Spleen (tissue), 13 donors: ENCODE measurements at places on chromosomes 1 and 21. TPM values are rescaled to one million over a fixed set of nuclear protein-coding genes. Genes with fewer than 3 reads are reported as not detected.

DNA sequence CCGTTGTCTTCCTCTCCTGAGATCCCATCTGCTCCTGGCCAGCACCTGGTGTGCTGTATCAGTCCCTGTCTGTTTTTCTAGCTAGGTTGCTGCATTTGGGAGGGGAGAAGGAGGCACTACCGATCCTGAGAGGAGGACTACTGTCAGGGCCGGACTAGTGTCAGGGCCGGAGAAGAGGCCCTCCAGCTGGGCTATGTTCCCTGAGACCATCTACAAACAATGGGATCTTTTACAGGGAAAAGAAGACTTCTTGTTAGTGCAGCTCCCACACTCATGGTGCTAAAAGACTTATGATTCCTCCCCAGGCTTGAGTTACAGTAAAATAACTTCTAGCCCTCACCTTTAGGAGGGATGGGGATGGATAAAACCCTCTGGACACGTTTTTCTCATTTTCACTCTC is 141.0 kb upstream of the TNR start:
- no peak for DNase-seq

SLC25A34 gene
- polyA plus RNA-seq: 2.4 TPM

KRTAP11-1 gene
- polyA plus RNA-seq: not detected

GRCh38 chr1:75127916-75128717 is 6.1 kb upstream of the LHX8 start:
- DNase-seq: no peak

GRCh38 chr1:233904633-233905415 is at the start of gene SLC35F3:
Gene SLC35F3 (plus strand): TSS chr1:233904676.
- no peak for DNase-seq
